ENCODE measurements at places on chromosomes 5 and 9.
A peak's percentile ranks its signal among the peaks of the same experiment; 100 is the strongest.

- DNase-seq, result no peak
These were observed 120.1 kb upstream of the ERCC6L2 start for GRCh38 chr9:95755421-95755730.

DNA sequence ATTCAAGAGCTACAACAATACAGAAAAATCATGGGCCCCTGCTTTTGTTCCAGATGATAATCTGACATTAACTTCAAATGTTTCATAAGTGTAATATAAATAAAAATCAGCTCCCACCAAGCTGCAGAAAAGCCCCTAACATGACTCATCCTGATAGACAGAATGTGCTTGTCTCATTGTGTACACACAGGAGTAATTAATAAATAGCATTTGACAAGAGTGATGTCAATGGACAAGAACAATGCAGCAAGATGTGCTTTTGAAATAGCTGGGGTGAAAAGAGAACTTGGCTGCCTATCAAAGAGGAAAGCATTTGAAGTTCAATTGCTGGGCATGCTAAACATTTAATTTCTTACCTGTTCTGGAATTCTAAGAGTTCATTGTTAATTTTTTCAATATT is 79.2 kb downstream of the DNAH5 start:
- peak; percentile 9 for DNase-seq

- DNase-seq, result no peak
These were observed 629.2 kb downstream of the BNC2 start for GRCh38 chr9:16241231-16241630.

- DNase-seq, result peak; percentile 13
These were observed 1002.7 kb downstream of the CDH18 start for GRCh38 chr5:18985171-18985758.

DNA sequence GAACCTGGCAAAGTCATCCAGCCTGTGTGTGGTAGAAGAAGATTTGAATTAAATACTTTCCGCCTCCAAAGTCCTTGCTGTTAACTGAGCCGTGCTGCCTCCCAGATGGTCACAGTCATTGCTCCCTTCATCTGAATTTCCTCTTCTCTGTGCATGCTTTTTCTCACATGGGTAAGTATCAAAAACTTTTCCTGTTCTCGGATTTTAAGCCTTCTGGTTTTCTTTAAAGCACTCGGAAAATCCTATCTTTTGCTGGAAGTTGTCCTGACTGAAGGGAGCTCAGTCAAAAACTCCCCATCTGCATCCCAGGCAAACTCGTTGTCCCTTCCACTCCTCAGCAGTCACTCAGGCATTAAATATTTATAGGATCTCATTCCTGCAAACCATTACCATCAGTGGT is 290.0 kb upstream of the PIK3R1 start:
- no peak for DNase-seq

GRCh38 chr5:110644357-110644756 is 82.1 kb downstream of the TMEM232 start:
- no peak for DNase-seq

DNA sequence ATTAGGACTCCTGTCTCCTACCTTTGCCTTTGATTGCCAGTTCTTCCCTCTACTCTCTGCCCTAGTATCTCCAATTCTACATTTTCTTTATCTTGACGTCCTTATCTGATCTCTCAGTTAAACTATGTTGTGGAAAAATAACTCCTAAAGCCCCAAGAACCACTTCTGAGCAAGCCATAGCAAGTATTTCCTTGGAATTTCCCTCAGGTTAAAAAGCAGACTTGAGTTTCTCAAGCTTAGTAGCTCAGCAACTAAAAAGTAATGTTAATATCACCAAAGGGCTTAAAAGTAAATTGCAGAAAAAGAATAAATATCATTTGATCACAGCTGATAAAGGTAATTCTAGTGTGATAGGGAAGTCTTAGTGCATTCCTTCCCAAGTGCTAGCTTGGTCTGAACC is 13.2 kb upstream of the HSPB3 start:
- DNase-seq, result no peak

DNA sequence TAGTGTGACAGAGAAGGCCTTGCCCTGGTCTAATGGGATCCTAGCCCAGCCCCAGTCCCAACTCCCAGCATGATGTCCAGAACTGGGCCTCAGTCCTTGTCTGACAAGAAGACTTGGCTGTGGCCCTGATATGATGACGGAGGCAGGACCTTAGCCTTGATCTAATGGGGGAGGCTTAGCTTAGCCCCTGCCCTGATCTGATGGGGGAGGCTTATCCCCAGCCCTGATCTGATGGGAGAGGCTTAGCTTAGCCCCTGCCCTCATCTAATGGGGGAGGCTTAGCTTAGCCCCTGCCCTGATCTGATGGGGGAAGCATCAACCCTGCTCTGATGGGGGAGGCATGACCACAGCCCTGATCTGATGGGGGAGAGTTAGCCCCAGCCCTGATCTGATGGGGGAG is 3.7 kb downstream of the PKN3 start:
- no peak for DNase-seq

Data from DMS53 (cell line).